ENCODE measurements at places on chromosomes 7 and 10.
A peak's percentile ranks its signal among the peaks of the same experiment; 100 is the strongest.

DNA sequence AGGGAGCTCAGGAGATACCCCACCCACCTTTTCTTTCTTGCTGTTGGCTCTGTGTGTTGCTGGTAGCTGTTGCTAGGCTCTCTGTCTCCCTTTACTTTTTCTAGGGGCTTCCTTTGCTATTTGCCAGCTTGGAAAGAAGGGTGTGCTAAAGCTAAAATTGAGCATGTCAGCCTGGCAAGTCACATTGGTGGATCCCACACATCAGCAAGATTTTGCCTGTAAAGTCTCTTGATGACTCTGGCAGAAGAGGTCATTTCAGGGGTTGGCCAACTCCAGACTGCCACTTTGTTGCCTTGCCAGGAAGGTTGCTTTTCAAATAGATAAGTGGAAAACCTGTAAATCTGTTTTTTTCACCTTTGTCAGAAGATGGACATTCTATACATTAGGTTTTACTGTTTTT lies 9.9 kb downstream of the CCNY start:
- H3K4me3 ChIP-seq: no peak overlapping the region
- peaks cover 14% of the 10 kb centered on the region for H3K4me1 ChIP-seq
- no peaks in the 10 kb centered on the region for H3K36me3 ChIP-seq
- peak; percentile 48 for DNase-seq

GRCh38 chr10:10584161-10584560 lies 433.5 kb upstream of the CELF2 start:
- DNase-seq: no peak
- no peaks in the 10 kb centered on the region for H3K27me3 ChIP-seq
- H3K27ac ChIP-seq: no peak overlapping the region
- no peaks in the 10 kb centered on the region for H3K4me1 ChIP-seq

DNA sequence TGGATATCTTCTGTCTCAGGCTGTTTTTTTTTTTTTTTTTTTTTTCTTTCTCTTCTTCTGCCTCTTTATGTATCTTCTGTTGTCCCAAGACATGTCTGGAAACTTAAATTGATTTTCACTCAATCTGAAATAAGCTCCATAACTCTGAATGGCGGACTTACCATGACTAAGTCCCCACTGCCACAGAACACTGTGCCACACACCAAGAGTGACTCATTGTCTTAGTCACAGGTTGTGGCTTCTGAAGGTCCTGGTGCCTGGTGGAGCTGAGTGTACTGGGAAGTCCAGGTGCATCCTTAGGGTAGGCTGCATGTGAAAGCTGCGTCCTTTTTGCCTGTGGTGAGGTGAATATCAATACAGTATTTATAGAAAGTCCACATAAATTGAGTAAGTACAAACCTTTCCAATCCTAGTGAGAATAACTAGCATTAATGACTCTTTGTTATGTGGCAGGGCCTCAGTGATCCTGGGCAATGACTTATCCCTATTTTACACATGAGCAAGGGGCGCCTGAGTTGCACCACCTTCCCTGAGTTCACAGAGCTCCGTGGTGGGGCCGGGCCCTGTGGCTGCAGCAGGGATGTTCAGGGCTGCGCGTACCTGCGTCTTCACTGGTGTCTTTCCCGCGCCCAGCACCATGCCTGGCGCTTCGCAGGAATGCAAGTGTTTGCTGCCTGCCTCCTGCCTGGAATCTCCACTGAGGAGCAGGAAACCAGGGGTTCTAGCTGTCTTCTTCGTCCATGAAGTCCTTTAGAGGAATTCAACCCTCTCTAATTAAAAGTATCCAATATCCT lies 4.3 kb downstream of the PFKP start:
- peaks cover 5% of the 10 kb centered on the region for H3K36me3 ChIP-seq
- no peak overlapping the region for H3K27ac ChIP-seq
- peaks cover 12% of the 10 kb centered on the region for H3K4me1 ChIP-seq
- H3K4me3 ChIP-seq: no peak overlapping the region

- H3K4me1 ChIP-seq: peaks cover 42% of the 10 kb centered on the region
- DNase-seq: peak; percentile 48
- H3K36me3 ChIP-seq: peaks cover 22% of the 10 kb centered on the region
- H3K27me3 ChIP-seq: no peaks in the 10 kb centered on the region
- H3K27ac ChIP-seq: peak overlapping the region; percentile 76
Measured at GRCh38 chr7:135160098-135160857, 10.2 kb downstream of the CYREN start.

DNA sequence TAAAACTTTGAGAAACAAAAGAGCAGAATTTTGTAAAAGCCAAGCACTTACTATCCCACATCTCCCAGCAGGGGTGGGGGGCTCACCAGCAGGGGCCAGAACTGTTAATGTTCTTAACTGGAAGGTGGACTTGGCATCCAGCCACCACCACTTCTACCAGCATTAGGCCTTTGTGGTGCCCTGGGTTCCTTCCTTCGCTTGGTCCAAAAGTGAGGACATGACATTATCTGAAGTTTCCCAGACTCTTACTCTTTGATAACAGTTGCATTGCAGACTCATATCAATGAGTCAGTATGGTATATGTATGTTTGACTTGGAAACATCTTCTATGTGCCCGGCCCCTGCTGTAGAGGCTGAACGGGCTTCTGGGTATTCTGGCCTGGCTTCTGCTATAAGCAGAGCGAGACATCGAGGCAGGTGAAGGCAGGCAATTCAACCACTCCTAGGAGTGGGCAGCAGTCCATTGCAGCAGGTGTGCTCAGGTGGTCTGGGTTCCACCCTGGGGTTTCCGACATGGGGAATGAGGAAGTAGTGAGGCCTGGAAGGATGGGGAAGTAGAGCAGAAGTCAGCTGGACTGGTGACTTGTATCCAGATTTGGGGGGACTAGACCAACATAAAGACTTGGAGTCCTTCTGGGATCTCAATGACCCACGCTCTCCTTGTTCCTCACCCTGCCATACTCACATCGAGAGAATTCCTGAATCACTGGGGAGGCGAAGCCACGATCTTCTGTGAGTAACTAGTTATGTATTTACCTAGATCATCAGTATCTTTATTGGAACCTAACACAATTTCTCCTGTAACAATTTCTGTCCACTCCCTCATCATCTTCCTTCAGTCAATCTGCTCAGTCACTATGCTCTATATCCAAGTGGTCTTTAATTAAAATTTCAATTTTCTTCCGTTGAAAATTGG lies 4.1 kb downstream of the ZNF777 start:
- H3K27ac ChIP-seq: no peak overlapping the region
- peaks cover 14% of the 10 kb centered on the region for H3K4me1 ChIP-seq
- no peak for DNase-seq

- H3K4me3 ChIP-seq: no peak overlapping the region
- no peaks in the 10 kb centered on the region for H3K36me3 ChIP-seq
- H3K27me3 ChIP-seq: no peaks in the 10 kb centered on the region
- no peak overlapping the region for H3K27ac ChIP-seq
- no peak for DNase-seq
- no peaks in the 10 kb centered on the region for H3K4me1 ChIP-seq
Measured at GRCh38 chr10:112409299-112409698, 35.4 kb downstream of the ACSL5 start.
